ENCODE measurements at places on chromosomes 5 and 9. TPM values are rescaled to one million over a fixed set of nuclear protein-coding genes. Genes with fewer than 3 reads are reported as not detected.

Gene SLC25A48
- not detected for total RNA-seq

Gene CYFIP2
- total RNA-seq, result 3.7 TPM

Gene LCN6
- total RNA-seq, result not detected

Gene LECT2
- total RNA-seq, result not detected
